ENCODE measurements at places on chromosomes 13 and 19.

- DNase-seq, result no peak
These were observed 692.8 kb upstream of the SGCG start for GRCh38 chr13:22487932-22488331.

DNA sequence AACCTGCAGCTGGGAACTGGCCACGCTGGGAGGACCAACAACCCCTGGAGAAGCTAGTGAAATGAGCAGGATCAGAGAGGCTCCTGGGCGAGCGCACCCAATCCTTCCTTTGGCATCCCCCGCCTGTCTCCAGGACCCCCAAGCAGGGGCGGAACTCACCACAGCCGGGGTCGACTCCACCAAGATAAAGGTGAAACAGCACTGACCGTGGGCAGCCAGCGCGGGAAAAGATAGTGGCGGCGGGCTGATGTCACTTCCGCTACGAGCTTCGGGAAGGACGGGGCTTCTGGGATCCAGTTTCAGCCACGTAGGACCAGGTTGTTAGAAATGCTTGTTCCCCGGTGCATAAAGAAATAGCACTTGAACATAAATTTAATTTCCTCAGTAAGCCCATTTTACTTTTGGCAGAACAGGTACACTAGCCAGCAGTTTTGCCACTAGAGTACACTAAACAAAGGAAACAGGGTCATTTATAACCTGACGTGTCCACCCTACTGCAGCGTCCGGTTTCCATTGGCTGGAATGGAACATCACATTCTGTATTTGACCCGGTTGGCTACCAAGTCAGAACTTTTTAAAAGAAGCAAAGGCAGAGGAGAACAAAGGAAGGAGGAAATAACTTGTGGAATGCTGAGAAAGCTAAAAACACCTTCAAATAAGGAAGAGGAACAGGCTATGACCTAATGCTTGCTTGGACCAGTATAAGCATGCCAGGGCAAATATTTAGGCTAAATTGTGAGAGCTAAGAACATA lies 25.5 kb upstream of the ZNF562 start:
- no peak for DNase-seq

GRCh38 chr19:4991538-4991937 lies 22.6 kb downstream of the KDM4B start:
- no peak for DNase-seq

DNA sequence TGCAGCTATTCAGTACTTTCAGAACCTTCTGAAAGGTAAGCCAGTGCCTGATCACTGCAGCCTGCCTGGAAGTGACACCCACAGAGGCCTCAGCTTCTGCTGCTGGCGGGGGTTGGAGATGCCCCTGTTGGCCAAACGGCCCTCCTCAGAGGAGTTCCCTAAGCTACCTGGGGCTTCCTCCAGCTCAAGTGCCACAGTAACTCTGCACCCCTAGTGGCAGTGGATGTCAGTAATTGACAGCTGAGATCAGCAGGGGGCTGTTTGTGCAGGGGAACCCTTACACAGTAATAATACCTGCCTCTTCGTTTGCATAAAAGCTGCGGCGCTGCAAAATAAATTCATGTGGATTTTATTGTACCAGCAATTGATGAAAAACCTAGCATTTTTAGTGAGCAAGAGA lies 28.9 kb downstream of the TDRD12 start:
- DNase-seq, result no peak

GRCh38 chr19:38849147-38849859 lies 483 bp downstream of the HNRNPL start:
- peak; percentile 92 for DNase-seq

DNA sequence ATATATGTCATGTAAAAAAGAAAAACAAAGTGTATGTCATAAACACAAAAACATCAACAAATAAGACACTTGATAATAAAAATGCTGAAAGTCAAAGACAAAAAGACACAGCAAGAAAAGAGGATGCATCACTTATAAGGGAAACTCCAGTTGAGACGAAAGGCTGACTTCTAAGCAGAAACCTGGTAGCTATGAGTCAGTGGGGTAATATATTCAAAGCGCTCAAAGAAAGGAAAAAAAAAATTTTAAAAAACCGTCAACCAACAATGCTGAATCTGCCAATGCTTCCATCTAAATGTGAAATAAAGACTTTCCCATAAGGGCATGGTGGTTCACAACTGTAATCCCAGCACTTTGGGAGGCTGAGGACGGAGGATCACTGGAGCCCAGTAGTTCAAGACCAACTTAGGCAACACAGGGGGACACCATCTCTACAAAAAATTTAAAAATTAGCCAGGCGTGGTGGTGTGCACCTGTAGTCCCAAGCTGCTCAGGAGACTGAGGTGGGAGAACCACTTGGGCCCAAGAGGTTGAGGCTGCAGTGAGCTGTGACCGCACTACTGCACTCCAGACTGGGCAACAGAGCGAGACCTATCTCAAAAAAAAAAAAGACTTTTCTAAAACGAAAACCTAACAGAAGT lies 24.0 kb downstream of the USP12 start:
- no peak for DNase-seq

DNA sequence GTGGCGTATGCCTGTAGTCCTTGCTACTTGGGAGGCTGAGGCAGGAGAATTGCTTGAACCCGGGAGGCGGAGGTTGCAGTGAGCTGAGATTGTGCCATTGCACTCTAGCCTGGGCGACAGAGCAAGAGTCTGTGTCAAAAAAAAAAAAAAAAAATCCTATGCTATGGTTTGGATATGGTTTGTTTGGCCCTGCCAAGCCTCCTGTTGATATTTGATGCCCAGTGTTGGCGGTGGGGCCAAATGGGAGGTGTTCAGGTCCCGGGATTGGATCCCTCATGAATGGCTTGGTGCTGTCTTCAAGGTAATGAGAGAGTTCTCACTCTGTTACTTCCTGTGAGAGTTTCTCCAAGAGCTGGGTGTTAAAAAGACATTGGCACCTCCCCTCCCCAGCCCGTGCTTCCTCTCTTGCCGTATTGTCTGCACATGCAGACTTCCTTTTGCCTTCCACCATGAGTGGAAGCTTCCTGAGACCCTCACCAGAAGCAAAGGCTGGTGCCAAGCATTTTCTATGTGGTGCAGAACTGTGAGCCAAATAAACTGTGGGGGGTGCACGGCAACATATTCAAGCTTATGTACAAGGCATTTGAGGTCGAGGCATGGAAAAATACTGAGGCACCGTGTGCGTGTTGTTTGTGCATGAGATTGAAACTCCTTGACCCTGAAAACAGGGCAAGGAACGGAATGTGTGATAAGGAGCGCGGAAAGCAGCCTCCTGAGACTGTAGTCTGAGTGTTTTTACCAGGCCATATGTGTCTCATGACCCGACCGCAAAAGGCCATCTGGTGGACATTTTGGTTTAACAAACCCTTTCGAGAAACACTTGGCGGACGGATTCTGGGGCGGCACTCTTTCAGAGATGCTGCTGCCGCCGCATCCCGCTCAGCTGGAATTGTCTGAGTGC lies 7.3 kb downstream of the SIGLEC9 start:
- peak; percentile 79 for DNase-seq

GRCh38 chr19:16571822-16572331 lies 338 bp downstream of the SLC35E1 start:
- no peak for DNase-seq

DNA sequence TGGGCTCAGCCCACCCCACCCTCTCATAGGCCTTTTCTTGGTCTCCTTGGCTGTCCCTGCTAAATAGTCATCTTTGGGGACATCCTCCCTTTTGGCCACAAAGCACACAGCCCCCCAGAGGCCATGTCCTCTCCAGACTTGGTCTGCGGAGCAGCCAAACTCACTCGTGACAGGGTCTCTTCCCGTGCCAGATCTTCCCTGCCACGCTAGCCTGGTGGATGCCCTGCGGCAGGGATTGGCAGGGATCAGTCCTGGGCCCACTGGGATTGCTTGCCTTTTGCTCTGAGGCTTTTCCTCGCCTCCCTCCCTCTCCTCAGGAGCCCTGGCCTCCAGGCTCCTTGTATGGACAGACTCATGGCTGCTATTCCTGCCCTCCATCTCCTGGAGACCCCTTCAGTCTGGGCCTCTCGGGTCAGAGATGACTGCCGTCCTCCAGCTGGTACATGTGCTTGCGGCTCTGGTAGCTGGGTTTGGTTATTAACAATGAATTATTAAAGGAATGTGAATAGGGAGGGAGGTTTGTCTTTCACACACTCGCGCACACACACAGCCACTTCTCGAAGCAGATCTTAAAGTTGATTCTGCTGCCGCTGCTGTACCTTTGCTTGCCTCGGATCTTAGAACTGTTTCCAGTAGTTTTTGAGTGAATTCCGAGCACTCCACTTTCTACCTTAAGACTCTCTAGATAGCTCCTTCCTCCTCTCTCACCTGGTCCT lies 45.1 kb downstream of the NFIX start:
- no peak for DNase-seq

DNA sequence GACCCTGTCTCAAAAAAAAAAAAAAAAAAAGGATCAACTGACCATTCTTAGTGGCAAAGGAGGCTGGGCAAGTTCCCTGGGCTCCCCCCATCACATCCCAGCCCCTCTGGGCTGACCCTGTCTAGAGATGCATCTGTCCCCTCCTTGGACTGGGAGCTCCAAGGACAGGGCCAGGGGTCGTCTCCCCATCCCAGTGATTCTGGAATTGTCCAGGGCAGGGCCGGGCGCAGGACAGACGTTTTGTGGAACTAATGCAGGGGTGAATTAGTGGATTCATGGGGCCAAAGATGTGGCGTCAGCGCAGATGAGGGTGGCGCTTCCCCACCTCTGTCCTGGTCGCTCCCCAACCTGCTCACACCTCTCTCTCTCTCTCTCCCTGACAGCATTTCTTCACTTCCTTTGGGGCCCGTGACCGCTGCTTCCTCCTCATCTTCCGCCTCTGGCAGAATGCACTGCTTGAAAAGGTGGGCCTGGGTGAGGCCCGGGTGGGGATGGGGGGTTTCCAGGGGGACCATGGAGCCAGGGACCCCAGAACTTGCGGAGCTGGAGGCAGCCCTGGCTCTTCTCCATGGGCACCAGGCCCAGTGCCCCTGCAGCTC lies 11.1 kb downstream of the GRAMD1A start:
- DNase-seq, result no peak

DNA sequence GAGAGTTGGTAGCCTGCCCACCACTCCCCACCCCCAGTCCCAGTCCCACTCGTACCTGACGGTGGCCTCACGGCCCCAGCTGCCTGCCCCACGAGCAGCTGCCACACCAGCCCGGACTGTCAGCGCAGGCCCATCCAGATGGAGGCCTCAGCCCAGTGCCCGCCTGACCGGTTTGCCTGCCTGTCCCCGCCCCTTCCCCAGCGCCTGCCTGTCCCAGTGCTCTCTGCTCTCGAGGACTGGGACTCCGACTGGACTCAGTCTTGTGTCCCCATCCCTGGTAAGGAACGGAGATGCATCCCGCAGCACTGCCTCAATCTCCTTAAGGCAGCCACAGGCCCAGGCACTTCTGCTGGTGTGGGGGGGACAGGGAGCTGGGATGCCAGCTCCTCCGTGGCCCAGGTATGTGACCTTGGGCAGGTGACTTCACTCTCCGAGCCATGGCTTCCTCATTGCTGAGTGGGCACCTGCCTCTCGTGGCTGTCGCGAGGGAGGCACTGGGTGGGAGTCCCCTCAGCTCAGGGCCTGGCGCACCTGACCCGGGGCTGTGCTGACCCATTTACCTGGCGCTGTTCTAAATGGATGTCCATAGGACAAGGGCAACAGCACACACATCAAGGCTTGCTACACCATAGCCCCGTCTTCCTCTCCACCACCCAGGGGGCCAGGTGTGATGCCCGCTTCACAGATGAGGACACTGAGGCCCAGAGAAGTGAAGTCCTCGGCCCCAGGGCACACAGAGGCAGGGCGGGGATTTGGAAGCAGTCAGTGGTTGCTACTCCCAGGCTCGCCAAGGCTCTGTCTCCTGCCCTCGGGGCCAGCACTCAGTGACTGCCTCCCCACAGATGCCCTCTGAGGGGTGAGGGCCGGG lies at the start of gene NKPD1:
TSS of gene NKPD1 (minus strand) at position 113 of the 868 bp plus-strand sequence. CDS start 832 bp downstream, outside the sequence.
- DNase-seq, result no peak

- DNase-seq, result peak; percentile 11
These were observed 5.9 kb upstream of the ATP4A start for GRCh38 chr19:35569281-35569781.

DNA sequence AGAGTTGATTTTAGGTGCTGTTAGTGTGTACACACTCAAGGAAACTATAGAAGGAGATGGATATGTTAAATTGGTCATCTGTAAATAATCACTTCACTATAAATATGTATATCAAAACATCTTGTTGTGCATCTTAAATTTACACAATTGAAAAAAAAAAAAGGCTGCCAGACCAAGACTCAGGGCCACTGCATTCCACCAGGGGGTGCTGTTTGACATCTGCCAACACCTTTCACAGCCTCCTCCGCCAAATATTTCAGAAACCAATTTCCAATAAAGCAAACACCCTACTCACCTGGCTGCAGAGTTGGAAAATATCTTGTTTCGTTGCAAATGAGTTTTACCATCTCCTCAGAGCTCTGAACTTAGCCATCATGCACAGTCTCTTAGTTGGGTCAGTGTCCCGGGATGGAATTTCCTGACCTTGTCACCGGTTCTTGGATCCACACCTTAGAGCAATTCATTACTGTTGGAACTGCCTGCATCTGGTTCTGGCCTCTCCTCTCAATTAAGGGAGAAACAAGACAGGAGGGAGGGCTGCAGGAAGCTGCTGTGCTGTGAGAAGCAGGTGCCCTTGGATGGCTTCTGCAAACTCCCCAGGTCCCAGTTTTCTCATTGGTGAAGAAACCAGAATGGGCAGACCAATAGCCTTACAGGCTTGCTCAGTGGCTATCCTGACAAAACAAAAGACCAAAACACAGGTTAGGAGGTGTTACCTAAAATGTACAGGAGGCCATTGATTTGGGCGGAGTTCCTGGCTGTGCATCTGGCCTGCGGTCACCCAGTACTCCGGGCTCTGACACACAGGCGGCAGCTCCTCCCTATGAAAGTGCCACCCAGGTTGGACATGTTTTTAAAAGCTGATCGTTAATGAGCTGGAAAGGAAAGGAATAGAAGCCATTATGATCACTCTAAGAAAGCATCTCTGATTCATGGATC lies 746.6 kb downstream of the UQCRFS1 start:
- DNase-seq, result no peak

- no peak for DNase-seq
These were observed 5.0 kb upstream of the LENG1 start for GRCh38 chr19:54164369-54165068.

- no peak for DNase-seq
These were observed 5.5 kb upstream of the SERP2 start for GRCh38 chr13:44368062-44368591.

DNA sequence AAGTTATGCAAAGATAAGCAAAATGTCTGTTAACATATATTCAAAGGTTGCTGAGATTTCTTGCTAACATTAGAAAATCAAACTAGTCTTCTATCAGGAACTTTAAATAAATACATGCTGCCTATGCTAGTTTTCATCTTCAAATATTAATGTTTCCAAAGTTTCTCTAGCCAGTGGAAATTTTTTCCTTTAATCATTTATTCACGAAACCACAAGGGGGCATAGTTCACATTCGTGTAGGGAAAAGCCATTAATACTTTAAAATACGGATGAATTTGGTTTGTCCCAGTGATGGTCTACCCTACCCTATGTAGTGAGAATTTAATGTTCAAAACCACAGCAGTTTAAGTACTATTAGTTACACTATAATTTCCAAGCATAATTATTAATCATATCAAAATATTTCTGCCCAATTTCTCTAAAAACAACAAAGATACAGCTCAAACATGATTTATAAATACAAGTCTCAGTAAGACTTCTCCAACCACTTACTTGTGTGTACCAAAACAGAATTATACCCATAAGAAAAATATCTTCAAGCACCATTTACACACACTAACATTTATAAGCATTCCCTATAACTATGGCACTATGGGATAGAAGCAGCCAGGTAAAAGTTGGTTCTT lies 16.2 kb downstream of the NUFIP1 start:
- peak; percentile 6 for DNase-seq

GRCh38 chr13:91955546-91956355 lies 557.3 kb downstream of the GPC5 start:
- no peak for DNase-seq

All from DMS79 treated with DMSO at 0.1 percent for 48 hours (cell line).